CD4-positive, alpha-beta T cell treated with Interleukin-10 for 1 hour (primary cell): ENCODE measurements at places on chromosomes 16 and 17.

- no peak for DNase-seq
Observed at GRCh38 chr17:13920413-13920812, 148.9 kb upstream of the COX10 start.

- no peak for DNase-seq
Observed at GRCh38 chr16:77238593-77238992, 39.4 kb downstream of the SYCE1L start.

DNA sequence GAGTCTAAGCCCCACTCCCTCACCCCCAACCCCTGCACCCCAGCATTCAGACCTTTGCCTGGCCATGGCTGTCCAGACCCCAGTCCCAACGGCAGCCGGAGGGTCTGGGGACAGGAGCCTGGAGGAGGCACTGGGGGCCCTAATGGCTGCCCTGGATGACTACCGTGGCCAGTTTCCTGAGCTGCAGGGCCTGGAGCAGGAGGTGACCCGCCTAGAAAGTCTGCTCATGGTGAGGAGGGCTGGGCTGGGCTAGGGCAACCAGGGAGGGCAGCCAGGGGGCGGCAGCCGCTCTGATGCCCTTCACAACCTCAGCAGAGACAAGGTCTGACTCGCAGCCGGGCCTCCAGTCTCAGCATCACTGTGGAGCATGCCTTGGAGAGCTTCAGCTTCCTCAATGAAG lies 14.4 kb downstream of the RIPOR1 start:
- DNase-seq = no peak

- no peak for DNase-seq
Observed at GRCh38 chr17:37700881-37701280, 44.0 kb downstream of the HNF1B start.

DNA sequence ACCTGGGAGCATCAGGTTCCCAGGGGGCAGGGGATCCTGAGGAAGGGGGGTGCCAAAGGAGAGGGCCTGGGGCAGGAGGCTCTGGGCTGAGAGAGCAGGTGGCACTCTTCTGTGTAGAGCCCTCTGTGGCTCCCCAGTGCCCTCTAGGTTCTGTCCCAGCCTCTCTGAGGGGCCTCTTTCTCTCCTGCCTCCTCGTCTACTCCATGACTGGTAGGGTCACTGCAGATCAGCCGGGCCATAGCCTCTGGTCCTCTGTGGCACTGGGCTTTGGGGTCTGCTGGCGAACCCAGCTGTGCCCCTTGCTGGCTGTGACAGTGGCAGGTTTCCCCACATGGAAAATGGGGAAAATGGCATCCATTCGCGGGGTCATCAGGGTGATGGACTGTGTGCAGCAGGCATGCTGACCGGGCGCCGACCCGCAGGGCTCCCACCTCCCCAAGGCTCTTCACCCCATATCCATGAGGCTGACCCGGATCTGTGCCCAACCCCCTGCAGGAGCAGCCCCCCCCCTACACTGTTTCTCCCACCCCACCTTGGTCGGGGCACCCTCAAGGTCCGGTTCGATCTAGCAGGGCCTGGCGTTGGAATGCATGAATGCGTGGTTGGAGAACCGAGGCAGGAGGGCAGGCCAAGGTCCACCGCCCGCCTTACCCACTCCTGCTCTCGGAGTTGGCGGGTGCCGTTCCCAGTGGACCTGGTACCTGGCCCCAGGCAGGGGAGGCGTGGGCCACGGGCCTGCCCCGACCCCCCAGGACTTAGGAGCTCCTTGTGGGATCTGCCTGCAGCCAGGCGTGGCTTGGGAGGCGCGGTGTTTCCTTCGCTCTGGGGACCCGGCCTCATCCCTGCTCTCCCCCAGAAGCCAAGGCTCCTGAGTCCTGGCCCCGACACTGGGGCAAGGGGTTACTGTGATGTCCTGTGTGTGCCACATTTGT lies 6.5 kb downstream of the GLIS2 start:
- no peak for DNase-seq
